Fibroblast of lung (primary cell): ENCODE measurements at places on chromosomes 5 and 9.
A peak's percentile ranks its signal among the peaks of the same experiment; 100 is the strongest.

- no peak for DNase-seq
Measured at GRCh38 chr9:38352530-38353328, 39.8 kb upstream of the ALDH1B1 start.

DNA sequence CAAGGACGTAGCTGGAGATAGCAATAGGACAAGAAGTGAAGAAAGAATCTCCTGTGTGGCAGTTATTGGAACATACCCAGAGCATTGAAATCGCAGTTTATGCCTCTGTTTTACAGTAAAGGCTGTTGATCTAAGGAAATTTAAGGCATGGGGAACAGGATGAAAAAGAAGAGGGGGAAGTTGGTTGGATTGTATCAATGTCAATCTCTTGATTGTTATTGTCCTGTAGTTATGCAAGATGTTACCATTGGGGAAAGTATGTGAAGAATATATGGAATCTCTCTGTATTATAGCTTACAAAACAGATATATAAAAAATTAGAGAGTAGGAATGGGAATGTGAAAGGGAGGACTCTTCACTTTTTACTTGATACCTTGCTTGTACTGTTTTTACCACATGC is 195.6 kb upstream of the NREP start:
- no peak for DNase-seq

- peak; percentile 69 for DNase-seq
Measured at GRCh38 chr9:95003689-95004410, 277.4 kb downstream of the AOPEP start.

DNA sequence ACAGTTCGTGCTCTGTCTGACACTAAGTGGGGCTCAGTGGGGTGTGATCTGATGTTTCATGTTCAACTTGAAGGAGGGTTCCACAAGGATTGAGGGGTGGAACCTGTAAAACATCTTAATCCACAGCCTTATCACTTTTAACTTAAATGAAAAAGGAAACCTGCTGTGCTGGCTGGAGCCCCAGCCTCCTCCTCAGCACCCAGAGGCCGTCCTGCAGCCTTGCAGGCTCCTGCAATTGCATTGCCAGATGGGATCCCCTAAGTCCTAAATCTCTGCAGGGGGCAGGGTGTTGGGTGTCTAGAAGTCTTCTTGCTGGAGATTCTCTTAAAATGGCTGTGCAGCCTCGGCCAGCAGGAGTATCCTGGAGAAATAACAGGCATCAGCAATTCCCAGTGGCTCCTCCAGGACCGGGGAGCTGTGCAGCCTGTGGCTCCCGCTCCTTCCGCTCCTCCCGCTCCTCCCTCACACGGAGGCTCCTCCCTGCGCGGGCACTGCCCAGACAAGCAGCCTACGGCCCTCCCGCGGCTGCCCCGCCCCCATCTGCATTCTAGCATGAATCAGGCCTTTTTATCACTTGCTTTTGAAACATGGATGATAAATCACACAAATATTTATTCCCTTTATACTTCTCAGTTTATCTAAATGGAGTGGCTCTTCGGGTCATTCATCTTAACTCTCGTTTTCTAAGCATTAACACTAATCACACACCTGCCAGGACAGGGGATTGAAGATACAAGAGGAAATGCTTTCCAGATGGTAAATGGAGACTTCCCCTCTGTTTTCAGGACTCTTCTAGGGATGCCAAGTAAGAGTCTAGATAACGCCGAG is 131.0 kb downstream of the ADAMTS16 start:
- peak; percentile 67 for DNase-seq

DNA sequence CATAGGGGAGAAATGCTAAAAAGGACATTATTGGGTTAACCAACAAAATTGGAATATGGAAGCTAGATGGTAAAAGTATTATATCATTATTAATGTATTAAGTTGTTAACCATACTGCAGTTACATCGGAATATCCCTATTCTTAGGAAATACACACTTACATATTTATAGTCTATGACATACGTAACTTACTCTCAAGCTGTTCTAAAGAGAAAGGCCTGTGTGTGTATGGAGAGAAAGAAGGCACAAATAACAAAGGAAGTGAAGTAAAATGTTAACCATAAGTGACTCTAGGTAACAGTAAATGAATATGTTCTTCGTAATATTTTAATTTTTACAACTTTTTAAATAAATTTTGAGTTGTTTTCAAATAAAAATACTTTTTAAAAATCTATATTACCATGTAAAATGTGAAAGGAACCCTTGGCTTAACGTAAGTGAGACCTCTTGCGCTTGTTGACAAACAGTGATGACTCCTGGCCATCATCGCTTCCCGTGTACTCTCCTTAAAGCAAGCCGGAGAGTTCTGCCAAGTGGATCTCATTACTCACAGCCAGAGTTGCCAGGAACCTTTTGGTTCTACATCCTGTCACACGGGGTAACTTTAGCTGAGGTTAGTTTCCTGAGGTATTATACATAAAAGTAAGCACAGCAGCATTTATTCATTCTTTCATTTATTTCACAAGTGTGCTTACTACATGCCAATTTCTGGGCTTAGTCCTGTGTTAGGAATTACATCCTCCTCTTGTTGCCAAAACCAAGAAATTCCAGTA is 165.4 kb downstream of the EPB41L4A start:
- DNase-seq, result no peak

GRCh38 chr9:108259917-108260675 is 595.7 kb downstream of the ACTL7B start:
- DNase-seq, result no peak

DNA sequence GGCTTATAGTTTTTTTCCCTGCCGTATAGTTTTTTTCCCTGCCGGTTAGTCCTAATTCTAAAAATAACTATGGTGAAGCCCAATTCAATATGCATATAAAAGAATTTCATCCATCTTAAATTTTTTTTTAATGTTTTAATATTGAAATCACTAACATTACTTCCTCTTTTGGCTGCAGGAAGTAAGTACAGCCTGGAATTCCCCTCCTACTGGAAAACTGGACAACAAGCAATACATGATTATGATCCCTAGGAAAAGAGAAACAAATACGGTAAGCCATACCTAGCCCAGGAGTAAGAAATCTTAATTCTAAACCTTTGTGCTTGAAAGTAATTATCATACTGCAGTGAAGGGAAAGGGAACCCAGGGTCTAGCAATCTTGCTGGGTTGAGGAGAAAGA is 119.0 kb downstream of the NR3C1 start:
- DNase-seq, result no peak

DNA sequence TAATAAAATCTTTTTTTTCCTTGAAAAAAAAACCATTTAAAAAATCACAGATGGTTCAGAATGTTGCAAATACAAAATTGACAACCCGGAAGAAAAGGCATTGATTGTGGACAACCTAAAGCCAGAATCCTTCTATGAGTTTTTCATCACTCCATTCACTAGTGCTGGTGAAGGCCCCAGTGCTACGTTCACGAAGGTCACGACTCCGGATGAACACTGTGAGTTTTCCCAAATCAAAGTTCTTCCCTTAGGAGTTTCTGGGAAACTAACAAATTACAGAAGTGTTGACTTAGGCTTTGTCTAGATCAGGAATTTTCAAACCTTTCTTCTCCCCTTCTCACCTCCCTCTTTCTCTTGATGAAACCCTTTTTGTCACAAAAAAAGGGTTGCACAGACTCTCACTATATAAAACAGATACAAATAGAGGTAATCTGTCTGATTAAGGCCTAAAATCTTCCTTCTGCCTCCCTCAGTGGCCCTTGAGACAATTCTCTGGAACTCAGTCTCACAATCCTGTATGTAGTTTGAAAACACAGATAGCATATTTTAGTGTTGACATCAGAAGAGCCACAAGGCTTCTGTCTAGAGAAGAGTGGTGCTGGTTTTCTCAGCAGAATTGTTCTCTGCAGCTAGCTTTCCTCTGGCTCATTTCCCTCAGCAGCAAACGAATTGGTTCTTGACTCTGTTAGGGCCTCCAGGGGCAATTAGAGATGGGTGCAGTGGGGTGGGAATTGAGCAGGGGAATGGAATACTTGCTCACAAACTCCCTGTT is 79.5 kb downstream of the OSMR start:
- peak; percentile 87 for DNase-seq

DNA sequence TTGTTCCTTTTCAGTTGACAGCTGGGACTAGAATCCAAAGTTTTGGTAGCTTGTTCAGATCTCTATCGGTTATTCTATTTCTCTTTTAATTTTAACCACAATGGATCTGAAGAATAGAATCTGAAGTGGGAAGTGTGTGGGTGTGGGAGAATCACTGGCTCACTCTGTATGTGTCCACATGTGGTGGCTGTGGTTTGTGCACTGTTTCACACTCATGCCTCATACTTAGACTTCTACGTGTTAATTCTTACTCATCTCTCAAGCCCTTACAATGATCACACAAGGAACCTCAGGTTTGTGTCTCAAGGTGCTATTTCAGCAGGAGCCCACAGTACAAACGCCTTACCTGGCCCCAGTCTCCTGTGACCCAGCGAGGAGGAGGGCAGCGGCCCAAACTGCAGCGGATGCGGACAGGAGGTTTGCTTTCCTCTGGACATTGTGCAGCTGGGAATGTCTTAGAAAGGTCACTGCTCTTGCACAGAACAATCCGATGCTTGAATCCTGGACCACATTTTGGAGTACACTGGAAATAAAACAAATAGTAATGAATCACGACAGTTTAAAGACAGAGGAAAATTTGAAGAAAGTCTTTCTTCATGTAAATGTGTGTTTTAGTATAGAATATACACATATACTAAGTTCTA is 309.1 kb downstream of the ADAMTS6 start:
- peak; percentile 99 for DNase-seq

DNA sequence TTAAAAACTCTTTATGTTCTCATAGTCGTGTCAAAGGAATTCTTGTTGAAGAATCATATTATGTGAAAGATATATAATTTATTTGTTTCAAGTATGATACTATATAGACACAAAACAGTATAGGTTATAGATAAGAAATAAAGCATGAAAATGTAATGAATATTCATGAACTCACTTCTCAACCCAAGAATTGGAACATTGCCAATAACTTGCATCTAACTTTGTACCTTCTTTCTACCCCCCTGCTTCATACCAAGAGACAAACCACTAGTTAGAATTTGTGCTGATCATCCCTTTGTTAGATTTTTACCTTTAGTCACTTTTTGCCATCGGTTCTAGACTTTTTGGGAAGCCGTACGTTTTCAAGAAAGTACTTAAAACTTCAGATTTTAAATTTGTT is 32.6 kb downstream of the HSD17B4 start:
- no peak for DNase-seq

- DNase-seq, result peak; percentile 75
Measured at GRCh38 chr9:98326459-98327248, 71.2 kb upstream of the TBC1D2 start.

- no peak for DNase-seq
Measured at GRCh38 chr9:133735415-133735775, 2.8 kb downstream of the SARDH start.

- no peak for DNase-seq
Measured at GRCh38 chr5:3376611-3377010, 219.0 kb upstream of the IRX1 start.

DNA sequence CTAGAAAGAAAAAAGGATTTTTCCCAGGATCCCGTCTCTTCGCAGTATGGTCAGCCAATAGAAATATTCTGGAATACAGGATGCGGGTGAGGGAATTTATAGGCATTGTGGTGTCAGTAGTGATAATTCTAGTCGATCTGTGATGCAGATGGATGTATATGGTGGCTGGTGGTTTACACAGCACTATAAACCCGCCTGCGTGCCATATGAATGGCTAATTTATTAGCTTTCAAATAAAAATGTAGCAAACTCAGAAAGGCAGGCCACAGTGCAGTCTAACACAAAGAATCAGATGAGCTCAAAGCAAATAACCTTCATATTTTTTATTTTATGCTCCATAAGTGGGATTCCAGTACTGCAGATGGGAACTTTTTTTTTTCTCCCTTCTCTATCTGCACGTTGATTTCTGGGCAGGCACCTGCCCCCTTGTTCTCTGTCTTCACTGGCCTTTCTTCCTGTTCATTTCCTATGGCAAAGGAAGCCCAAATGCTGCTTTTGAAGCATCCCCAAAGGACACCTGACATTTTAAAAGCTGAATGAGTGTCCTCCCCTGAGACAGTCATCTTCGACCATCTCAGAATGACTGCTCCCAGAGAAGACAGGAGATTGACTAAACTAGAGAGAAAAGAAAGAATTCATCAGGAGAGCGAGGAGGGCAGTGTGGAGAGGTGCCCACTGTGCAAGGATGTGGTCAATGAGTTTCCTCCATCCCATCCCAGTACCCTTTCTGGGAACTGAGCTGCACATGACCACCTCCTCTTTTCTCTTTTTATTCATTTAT is 52.1 kb downstream of the SEMA6A start:
- DNase-seq, result no peak
